ENCODE measurements at places on chromosomes 7 and 10.

DNA sequence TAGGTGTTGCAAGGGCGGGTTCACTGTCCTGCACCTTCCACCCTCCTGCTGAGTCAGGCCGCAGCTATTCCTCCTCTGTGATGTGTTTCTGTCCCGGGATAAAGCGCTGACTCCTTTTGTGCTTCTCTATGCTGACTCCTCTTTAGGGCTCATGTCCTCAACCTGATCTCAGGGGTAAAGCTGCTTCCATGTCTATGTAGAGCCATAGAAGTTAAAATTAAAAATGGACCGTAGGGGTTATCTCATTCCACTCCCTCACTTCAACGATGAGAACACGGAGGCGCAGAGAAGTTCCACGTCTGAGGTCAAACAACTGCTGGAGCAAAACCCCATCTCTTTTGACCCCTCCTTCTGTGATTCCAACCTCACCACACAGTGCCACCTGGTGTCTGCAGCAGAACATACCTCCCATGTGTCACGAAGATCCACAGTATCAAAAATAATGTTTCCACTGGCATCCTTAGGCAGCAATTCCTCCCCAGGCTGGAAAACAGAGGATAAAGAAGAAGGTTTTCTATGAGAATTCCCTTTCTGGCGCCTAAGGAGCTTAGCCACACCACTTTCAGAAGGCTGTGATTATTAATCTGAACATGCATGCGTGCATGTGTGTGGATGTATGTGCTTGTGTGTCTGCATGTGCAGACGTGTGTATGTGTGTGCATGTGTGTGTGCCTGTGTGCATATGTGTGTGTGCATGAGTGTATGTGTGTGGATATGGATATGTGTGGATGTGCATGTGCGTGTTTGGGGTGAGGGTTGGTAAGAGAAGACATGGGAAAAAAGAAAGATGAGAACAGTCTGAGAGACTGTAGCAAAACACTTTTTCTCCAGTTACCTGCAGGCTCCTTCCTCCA lies 81.2 kb upstream of the UCN3 start:
- DNase-seq: peak; percentile 36

DNA sequence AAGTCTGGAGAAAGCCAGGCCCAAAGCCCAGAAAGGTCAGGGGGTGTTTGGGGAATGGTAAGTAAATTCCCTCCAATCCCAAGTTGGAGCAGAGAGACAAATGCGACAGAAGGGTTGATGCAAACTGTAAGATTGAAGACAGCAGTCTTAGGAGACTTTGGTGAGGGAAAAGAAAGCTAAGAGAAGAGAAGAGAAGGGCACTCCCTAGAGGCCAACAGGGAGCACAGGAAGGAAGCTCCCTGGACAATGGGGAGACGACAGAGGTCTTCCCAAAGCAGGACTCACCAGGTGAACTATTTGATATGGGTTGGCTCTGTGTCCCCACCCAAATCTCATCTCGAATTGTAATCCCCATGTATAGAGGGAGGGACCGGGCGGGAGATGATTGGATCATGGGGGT lies 151.5 kb downstream of the KIF20B start:
- DNase-seq: no peak

DNA sequence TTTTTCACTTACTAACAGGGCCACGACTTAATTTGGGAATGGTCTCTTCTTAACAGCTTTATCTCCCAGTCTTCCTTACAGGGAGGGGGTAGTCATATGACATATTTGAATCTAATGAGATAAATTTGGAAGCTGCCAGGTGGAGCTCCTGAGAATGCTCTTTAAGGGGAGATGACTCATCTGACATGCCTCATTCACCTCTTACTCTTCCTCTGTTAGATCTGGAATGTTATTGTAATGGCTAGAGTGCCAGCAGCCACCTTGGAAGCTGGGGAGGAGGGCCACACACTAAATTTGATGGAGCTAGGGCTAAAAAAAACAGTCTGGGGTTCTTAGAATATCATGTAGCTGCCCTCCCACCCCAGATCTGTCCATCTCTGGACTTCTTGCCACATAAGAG lies 22.7 kb downstream of the HECW1 start:
- no peak for DNase-seq

GRCh38 chr10:13395540-13395939 lies 47.4 kb upstream of the SEPHS1 start:
- DNase-seq: peak; percentile 22

GRCh38 chr10:63281967-63282366 lies 148.8 kb downstream of the NRBF2 start:
- DNase-seq: no peak

GRCh38 chr10:125083576-125083920 lies 76.8 kb downstream of the CTBP2 start:
- no peak for DNase-seq

DNA sequence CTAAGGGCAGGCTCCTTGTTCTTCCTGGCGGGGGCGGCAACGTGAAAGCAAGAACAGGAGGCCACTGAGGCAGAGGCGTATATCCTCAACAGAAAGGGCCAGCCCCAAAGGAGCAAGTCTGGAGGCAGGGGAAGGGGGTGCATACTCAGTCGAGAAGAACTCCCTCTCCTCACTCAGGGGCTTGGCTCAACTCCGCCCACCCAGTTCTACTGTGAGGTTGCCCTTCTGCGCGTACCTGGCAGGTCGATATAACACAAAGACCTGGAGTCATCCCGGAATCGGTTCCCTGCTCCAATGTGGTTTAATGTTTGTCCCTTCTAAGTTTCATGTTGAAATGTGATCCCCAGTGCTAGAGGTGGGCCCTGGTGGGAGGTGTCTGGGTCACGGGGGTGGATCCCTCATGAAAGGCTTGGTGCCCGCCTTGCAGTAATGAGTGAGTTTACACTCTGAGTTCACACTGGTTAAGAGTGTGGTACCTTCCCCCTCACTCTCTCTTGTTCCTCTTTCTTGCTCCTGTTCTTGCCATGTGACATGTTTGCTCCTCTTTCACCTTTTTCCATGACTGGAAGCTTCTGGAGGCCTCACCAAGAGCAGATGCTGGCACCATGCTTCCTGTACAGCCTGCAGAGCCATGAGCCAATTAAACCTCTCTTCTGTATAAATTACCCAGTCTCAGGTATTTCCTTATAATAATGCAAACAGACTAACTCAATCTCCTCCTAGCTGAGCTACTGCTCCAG lies 32.6 kb downstream of the GSDME start:
- DNase-seq: no peak

DNA sequence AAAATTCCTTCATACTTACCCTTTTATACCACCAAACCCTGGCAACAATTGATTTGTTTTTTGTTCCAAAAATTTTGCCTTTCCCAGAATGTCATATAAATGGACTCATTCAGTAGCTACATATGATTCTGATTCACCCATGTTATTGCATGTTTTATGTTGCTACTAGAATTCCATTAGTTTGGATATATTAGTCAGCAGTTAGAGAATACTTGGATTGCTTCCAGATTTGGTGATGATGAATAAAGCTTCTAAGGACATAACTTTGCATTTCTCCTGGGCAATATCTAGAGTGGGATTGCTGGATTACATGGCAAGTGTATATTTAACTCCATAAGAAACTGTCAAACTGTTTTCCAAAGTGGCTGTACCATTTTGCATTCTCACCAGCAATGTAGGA lies 806.9 kb downstream of the DNAJB9 start:
- DNase-seq: no peak

DNA sequence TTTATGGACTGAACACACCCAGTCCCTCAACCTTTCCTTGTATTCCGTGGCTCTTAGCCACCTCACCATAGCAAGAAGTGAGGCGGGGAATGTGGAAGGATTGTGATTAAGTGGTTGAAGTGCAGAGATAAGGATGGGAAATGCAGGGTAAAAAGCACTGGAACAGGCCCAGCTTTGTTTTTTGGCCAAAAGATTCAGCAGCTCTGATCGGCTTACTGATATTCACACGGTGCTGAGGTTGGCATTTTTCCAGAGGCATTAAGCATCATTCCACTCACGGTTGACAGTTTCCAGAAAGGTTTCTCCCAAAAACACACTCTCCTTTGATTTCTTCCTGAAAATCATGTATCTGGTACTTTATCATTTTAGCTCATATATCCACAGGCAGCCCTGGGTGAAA lies 544.2 kb downstream of the CNTNAP2 start:
- no peak for DNase-seq

DNA sequence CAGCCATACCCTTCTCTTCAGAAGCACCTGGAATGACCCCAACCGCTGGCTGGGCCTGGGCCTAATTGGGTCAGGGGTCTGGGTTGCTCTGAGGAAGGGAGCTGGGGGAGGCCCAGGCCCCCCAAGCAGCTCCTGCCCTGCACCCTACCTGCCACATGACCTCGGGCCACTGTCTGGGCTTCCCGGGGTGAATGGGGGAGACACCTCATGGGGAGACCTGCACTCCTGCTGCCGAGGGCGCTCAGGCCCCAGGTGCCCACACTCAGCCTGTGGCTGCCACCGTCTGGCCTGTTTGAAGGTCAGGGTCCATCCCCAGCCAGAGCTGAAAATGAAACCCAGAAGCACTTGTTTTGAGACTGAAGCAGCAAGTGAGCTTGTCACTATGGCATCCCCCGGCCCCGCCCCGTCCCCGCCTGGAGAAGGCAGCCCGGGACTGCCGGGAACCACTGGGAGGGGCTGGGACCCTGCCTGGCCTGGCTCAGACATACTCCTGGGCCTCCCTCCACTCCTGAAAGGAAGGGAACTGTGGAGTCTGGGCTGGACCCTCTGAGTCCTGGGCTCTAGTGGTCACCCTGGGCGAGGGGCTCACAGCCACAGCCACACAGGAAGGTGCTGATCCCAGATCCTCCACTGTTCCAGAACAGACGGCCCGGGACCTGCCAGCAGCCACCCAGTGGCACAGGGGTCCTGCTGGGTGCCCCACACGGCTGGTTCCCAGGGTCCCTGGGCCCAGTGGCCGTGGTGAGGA lies 7.4 kb upstream of the MICALL2 start:
- peak; percentile 58 for DNase-seq

DNA sequence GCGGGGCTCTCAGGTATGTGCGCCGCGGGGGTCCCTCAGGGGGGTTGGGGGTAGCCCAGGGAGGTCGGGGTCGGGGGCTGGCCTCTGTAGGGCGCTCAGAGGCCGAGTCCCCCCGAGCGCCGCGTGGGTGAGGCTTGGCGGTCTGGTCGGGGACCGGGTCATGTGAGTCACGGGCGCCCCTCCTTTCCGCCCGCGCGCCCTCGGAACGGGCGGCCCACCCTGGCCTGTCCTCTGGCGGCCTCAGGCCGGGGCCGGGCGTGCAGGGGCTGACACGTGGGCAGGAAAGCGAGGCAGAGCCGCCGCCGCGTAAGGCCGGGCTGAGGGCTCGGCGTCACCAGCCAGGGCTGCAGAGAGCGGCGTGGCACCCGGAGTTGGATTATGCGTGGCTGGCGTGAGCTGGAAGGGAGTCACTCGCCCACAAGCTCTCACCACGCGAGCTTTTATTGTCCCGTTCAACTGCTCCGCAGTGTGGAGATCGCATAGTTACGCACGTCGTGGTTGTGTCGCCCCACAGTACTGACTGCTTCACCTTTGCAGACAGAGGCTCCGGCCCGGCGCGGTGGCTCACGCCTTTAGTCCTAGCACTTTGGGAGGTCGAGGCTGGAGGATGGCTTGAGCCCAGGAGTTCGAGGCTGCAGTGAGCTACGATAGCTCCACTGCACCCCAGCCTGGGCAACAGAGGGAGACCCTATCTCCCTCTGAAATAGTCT lies 385 bp downstream of the SHLD2 start:
- DNase-seq: peak; percentile 27

DNA sequence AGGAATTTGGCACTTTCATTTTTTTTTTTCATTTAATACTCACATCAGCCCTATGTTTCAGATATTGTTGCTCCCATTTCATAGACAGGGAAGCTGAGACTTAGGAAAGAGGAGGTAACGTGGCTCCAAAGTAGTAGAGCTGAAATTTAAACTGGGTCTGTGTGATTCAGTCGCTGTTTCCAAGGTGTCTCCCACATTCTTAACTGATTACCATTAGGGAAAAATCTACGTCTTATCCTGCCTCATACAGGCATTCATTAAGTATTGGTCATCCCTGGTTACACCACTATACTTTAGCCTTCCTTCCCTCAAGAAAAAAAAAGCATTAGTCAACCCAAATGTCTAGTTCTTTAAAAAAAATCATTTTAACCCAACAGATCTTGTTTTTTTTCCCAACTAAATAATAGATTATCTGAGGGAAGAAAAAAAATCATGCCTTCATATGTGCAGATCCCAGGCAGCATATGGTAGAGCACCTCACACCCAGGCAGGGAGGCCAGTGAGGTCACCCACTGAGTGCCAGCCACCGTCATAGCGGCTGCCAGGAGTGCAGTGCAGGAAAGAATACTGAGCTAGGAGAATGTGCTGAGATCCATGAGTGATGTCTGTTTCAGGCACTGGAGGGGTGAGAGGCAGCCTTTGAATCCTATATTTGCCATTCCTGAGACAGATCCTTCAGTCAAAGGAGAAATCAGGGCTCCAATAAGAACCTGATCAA lies 59.0 kb upstream of the SORCS3 start:
- DNase-seq: no peak

GRCh38 chr7:14859267-14859666 lies 43.3 kb downstream of the DGKB start:
- no peak for DNase-seq

DNA sequence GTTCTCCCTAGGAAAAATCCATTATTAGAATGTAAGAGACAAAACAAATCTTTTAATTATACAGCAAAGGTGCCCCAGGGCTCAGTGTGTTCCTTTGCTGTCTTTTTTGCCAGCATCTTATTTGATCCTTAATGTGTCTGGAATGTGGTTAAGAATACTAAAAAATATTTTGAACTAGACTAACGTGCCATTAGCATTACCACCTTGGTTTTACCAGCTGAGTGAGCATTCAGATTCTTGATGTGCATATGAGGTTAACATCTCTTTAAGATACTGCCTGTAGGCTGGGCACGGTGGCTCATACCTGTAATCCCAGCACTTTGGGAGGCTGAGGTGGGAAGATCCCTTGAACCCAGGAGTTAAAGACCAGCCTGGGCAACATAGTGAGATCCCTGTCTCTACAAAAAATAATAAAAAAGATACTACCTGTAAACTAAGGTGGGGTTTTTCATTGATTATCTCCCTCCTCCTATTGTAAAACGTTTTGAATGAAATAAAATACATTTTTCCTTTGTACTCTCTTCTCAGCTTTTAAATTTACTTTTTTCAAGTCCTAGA lies 96.6 kb downstream of the CCNY start:
- no peak for DNase-seq

- no peak for DNase-seq
These were observed 41.4 kb downstream of the LAMB4 start for GRCh38 chr7:108088729-108089128.

- DNase-seq: no peak
These were observed 100.0 kb downstream of the VWC2 start for GRCh38 chr7:49873420-49873819.

- DNase-seq: no peak
These were observed 36.6 kb downstream of the ATRNL1 start for GRCh38 chr10:115129752-115130151.

DNA sequence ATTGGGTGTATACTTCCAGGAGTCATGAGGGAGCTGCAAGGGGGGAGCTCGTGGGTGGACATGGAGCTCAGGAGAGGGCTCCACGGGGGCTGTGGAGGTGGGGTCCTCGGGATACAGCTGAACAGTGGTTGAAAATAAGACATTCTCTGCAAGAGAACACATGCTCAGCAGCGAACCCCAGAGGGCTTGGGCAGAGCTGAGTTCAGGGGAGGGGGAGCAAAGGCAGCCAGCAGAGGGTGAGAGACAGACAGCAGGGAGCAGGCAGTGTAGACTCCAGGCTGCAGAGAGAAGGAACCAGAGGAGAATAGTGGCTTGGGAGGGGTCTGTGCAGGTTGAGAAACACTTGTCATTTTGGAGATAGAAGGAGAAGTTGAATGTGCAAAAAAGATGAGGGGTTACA lies 73.0 kb upstream of the LRRC18 start:
- DNase-seq: no peak

GRCh38 chr7:33677556-33677955 lies 227.8 kb upstream of the BMPER start:
- no peak for DNase-seq

GRCh38 chr10:42982891-42983506 lies 93.9 kb upstream of the RET start:
- no peak for DNase-seq

All from NT2/D1 (cell line).